ENCODE measurements at places on chromosomes 11 and 22.

GRCh38 chr11:125387901-125388300, 108.2 kb downstream of the FEZ1 start:
- DNase-seq, result no peak

- no peak for DNase-seq
These were observed 14.4 kb downstream of the TSKU start for GRCh38 chr11:76797341-76798201.

DNA sequence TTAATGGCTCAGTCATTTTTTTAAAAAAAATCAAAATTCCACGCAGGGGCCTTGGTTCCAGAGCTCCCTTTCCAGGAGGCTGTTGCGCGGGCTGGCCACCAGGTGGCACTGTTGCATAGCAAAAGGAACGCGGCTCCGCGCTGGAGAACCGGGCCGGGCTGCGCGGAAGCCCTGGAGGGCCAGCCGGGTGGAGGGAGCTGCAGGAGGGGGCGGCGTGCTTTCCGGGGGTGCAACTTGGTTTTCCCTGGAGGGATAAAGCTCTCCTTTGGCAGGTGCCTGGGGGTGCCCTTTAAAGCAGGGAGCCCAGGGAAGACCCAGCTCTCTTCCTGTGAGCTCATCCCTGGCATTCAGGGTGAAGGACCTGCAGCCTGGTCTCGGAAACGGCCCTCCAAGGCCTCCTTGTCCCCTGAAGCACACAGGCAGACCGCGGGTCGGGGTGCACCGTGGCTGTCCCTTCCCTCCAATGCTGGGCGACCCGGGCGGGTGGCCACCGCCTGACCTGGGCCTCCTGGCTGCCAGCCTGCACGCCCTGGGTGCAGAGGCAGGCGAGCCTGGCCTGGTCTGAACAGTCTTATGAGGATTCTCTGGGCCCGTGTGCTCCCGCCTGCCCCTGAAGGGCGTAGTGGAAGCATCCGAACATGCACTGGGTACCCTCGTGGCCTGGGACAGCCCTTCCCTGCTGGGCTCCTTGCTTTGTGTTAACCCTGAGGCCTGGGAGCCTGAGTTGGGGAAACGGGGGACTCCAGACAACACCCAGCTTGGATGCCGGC, 23.4 kb downstream of the KRTAP5-5 start:
- DNase-seq, result peak; percentile 77

- DNase-seq, result no peak
These were observed 47.0 kb downstream of the SWAP70 start for GRCh38 chr11:9710852-9711251.

DNA sequence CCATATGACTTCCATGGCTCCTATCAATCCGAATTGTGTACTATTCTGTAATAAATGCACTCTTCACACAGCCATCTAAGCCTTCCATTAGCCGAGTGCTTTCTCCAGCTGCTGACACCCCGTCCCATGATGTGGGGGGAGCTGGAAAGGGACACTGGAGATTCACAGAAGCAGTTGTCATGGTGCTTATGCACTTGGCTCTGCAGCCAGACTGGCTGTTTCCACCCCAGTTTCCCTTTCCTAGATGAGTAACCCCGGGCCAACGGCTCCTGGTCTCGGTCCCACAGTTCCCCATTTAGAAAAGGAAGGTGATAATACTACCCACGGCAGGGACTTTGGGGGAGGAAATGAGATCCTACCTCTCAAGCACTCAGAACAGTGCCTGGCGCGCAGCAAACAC, 244.9 kb upstream of the SYN3 start:
- peak; percentile 13 for DNase-seq

GRCh38 chr11:47656260-47656885, 14.0 kb upstream of the MTCH2 start:
- DNase-seq, result no peak

- peak; percentile 58 for DNase-seq
These were observed 38.7 kb upstream of the E2F8 start for GRCh38 chr11:19279451-19279850.

- DNase-seq, result no peak
These were observed 304.8 kb upstream of the DDI1 start for GRCh38 chr11:103731670-103732069.

DNA sequence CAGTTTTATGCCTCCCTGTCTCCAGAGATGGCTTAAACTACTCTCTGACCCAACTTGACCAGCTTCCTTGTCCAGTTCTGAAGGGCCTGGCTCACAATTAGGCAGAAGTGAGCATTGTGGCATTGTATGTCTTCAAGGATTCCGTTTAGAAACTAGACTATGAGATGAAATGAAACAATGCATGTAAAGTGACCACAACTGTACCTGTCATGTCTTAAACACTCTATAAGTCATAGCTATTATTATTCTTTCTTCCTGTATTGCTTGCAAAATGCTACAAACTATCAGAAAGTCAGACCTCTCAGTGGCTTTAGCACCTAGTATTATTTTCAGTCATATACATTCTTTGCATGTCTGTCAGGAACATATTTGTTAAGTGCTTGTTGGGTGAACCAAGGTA, 127.9 kb upstream of the MTMR2 start:
- no peak for DNase-seq

DNA sequence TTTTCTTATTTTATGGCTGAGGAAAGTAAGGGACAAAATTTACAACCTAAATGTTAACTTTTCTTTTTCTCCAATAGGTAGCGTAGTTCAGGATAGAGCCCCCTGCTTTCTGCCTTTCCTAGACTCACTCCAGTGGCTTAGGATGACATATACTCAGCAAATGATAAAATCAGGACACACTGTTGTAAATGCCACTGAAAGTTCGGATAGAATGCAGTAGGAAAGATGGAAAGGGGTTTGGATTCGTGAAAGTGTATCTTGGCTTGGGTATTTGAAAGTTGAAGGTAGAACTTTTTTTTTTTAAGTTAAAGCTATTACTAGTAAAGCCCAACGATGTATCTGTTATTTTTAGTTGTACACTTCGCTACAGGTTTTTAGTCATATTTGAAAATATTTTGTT, 2.2 kb downstream of the DYNC2H1 start:
- DNase-seq, result no peak

- no peak for DNase-seq
These were observed 36.9 kb downstream of the LIF start for GRCh38 chr22:30209642-30210041.

DNA sequence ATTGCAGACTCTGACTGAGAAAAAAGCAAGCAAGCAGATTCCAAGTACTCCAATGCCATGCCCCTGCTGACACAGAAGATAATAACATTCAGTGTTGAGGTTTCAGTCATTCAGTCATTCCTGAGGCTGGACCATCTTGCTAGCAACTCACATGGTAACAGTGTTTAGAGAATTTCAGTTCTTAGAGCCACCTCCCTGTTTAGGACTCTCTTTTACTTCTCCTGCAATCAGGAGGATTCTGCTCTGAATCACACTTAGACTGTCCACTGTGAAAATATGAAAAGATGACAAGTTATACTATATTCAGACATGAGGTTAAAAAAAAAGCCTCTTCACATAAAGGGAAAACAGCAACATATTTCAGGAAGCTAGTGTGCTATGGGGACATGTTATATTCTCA, 183.9 kb upstream of the CTSC start:
- DNase-seq, result no peak

DNA sequence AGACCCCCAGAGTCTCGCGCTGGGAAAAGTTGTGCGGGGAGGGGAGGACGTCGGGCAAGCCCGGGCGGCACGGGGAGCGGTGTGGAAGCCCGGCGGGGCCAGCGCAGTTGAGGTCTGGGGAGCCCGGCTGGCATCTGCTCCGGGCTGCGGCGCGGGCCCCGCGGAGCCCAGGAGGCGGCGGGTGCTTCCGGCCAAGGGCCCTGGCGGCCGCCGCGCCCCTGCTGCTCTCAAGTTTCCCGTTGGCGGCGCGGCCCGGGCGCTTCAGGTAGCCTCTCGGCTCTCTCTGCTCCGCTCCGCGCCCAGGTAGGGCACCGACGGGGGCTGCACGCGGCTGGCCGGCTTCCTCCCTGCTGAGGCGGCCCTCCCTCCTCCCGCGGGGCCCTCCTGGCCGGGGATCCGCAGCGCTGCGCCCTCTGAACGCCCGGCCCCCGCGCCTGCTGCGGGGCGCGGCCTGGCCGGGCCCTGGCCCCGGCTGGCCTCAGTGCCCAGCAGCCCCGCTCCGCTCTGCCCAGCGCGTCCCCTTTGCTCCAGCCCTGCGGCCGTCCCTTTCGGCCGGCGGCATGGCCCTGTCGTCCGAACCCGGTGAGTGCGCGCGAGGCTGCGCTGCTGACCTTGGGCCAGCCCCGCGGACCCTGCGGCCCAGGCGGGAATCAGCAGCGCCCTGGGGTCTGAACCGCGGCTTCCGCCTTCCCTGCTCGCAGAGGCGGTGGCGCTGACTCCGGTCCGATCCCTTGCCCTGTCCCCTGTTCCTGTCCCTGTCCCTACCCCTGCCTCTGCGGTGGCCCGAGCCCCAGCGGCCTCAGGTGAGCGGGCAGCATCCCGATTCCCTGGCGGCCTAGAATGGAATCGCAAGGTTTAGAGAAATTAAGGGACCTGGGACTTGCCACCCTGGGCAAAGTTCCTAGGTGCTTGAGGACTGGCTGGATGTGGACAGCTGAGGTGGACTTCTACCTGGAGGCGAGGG, 4.3 kb upstream of the AMPD3 start:
- no peak for DNase-seq

- DNase-seq, result no peak
These were observed 457.0 kb downstream of the MN1 start for GRCh38 chr22:27344546-27344945.

DNA sequence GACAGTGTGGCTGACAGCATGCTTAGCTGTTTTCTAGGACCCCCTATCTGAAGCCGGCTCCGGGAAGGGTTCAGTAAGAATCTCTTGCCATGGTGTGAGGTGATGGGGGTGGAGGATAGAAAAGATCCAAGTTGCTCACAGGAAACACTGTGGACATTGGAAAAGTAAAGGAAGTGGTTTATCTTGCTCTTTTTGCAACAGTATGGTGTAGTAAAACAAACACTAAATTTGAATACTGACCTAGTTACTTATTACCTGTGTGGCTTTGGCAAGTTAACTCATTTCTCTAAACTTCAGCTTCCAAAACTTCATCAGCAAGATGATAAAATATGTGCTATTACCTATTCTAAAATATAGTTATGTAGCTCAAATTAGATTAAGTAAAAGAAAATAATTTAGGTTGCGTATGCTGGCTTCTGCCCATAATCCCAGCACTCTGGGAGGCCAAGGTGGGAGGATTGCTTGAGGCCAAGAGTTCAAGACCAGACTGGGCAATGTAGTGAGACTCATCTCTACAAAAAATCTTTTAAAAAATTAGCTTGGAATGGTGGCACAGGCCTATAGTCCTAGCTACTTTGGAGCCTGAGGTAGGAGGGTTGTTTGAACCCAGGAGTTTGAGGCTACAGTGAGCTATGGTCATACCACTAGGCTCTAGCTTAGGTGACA, 51.6 kb upstream of the APOA1 start:
- no peak for DNase-seq

- no peak for DNase-seq
These were observed 47.9 kb downstream of the OSBP2 start for GRCh38 chr22:30742291-30743256.

DNA sequence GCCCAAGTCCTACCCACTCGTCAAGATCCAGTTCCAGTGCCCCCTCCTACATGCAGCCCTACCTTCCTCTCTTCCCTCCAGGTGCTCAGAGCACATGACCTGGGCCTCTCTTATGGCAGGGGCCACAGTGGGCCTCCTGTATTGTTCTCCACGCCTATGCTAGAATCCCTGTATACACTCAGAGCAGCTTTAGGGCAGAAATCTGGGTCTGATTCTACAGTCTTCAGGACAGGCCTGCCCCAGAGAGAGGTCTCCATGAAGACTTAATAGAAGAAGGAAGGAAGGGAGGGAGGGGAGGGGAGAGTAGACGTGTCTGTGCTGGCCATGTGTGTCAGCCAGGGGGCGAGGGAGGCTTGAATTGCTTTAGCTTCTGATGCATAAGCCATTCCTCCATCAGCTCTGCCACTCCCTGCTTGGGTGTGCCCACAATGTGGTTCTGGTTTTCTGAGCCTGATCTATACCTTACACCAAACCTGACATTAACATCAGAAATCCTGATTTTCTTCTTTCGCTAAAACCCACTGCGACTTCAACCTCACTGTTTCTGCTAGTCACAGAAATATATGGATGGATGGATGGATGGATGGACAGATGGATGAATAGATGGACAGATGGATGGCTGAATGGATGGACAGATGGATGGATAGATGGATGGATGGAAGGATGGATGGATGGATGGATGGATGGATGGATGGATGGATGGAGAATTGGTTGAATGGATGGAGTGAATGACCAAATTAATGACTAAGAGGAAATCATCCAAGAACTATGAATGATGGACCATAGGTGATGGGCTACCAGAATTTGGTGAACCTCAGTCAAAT, 56.6 kb upstream of the PRDM11 start:
- peak; percentile 79 for DNase-seq

GRCh38 chr11:120074076-120074475, 63.8 kb downstream of the TRIM29 start:
- DNase-seq, result no peak

DNA sequence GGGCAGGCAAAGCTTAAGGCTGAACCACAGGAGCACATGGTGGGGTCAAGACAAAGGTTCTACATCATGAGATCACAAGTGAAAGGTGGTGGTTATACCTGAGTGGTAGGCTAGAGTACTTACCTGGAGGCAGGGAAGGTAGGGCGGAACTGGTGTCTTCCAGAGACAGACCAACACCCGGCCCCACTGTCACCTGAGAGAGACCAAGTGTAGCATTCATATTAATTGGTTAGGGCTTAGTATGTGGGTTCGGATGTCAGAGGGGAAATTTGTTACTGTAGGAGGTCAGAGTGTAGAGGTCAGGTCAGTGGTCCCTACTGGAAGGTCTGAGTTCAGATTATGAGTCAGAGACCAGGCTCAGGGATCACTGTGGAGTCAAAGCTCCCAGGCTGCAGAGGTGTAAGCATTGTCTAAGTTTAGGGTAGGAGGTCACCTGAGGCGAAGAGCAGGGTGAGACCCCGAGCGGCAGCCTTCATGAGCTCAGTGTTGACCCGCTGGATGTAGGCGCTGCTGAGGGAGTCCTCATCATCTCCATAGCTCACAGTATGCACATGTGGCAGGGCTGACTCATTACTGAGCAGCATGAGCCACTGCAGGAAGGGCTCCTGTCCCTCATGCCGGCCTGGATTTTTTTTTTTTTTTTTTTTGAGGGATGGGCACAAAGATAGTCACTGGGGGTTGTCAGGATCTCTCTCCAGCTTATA, 3.2 kb downstream of the TPP1 start:
- DNase-seq, result no peak
